Epithelial cell of alveolus of lung (primary cell): ENCODE measurements at places on chromosomes 1 and 21. TPM values are rescaled to one million over a fixed set of nuclear protein-coding genes. Genes with fewer than 3 reads are reported as not detected.

Gene SLC45A3
- 2.6 and 6.3 TPM in 2 replicates for total RNA-seq

Gene CHAF1B
- total RNA-seq = 4.2 and 7.0 TPM in 2 replicates

Gene CD46
- 72.5 and 95.0 TPM in 2 replicates for total RNA-seq

Gene PLA2G4A
- total RNA-seq = 5.7 and 5.9 TPM in 2 replicates

Gene IGSF9
- total RNA-seq = 0.13 and 0.16 TPM in 2 replicates

Gene SLC6A17
- total RNA-seq = 0.13 TPM in 1 of 2 replicates, not detected in the other

Gene LCE1F
- not detected in 2 replicates for total RNA-seq
